Neural crest cell (in vitro differentiated cells): ENCODE measurements at places on chromosomes 3 and 15. TPM values are rescaled to one million over a fixed set of nuclear protein-coding genes. Genes with fewer than 3 reads are reported as not detected.

PP2D1 gene
- not detected in 2 replicates for total RNA-seq

SLITRK3 gene
- 0.51 and 1.4 TPM in 2 replicates for total RNA-seq

GRCh38 chr3:149077628-149078027, 8.7 kb downstream of the HLTF start:
- H3K27ac ChIP-seq: peak overlapping the region; percentile 90
- H3K36me3 ChIP-seq: peaks cover 11% of the 10 kb centered on the region
- peak overlapping the region; percentile 42 for H3K4me3 ChIP-seq
- DNase-seq: no peak

GRCh38 chr3:141356046-141356445, 12.3 kb upstream of the ZBTB38 start:
- H3K27ac ChIP-seq: peak overlapping the region; percentile 85
- H3K4me3 ChIP-seq: no peak overlapping the region
- no peak for DNase-seq
- peaks cover 3% of the 10 kb centered on the region for H3K27me3 ChIP-seq
- H3K4me1 ChIP-seq: peaks cover 11% of the 10 kb centered on the region

GRCh38 chr3:159897331-159898075, 91.1 kb upstream of the IL12A start:
- H3K4me1 ChIP-seq: peaks cover 6% of the 10 kb centered on the region
- no peak overlapping the region for H3K4me3 ChIP-seq
- peaks cover 6% of the 10 kb centered on the region for H3K36me3 ChIP-seq
- H3K27me3 ChIP-seq: no peaks in the 10 kb centered on the region

DNA sequence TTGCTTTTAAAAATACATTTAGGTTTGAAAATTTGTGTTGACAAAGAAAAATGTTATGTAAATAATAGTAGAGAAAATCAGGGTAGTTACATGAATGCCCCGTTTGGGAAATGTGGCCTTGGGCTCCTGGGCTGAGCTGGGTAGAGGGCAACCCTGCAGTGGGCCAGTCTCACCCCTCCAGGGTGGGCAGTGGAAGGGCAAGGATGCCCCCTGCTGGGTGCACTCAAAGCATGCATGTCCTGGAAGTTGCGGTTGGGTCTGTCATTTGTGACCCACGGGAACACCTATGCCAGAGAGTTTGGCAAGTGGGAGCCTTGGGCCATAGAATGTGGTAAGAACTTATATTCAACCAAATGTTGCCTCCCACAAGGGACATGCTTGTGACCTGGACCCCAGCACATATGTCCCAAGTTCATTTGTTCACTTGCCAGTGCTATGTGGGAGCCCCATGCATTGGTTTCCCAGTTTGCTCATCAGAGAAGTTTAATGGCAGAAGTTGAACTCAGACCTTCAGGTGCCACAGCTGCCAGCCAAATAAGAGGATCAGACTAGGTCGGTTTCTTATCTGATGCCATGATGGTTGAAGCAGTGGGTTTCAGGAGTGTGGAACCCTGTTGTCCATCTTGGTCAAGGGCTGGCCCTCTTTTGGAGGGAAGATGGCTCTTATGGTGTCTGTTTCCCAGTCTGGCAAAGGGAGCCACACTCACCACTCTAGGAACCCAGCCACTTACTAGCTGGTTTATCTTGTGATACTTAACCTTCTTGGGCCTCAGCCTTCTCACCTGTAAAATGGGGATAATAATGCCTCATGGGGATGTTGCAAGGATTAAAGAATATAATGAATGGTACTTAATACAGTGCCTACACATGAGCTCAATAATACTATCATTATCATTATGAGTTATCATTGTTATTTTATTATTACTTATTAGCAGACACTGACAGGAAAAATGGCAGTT, 2.5 kb upstream of the PLCB2 start:
- H3K4me3 ChIP-seq: no peak overlapping the region
- DNase-seq: peak; percentile 75
- peaks cover 9% of the 10 kb centered on the region for H3K4me1 ChIP-seq
- peaks cover 52% of the 10 kb centered on the region for H3K27me3 ChIP-seq

DNA sequence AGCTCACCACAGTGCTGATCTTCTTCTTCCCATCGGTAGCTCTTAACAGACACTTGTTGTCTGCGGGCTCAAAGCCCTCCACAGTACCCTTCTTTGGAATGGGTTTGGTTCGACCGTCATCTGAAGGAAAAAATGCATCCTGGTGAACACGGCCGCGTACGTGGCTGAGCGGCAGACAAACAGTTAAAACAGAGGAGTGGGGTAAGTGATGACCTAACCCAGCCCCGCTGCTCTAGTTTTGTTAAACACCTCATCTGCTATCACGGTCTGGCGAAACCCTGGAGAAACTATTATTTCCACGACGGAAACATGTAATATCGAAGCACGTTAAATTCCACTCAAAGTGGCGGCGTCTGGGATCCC, 725 bp downstream of the SRP14 start:
- peaks cover 36% of the 10 kb centered on the region for H3K4me1 ChIP-seq
- no peaks in the 10 kb centered on the region for H3K27me3 ChIP-seq
- peaks cover 5% of the 10 kb centered on the region for H3K36me3 ChIP-seq
- peak overlapping the region; percentile 96 for H3K27ac ChIP-seq
- DNase-seq: no peak
- H3K4me3 ChIP-seq: peak overlapping the region; percentile 99

GABRR3 gene
- not detected in 2 replicates for total RNA-seq

TMEM43 gene
- 42.7 and 42.9 TPM in 2 replicates for total RNA-seq

PPP1R14D gene
- not detected in 2 replicates for total RNA-seq

- no peaks in the 10 kb centered on the region for H3K27me3 ChIP-seq
- peaks cover 6% of the 10 kb centered on the region for H3K36me3 ChIP-seq
- H3K27ac ChIP-seq: no peak overlapping the region
- no peak for DNase-seq
- no peak overlapping the region for H3K4me3 ChIP-seq
These were observed 43.0 kb downstream of the RAB8B start for GRCh38 chr15:63232405-63232804.

NOP10 gene
- 181 and 191 TPM in 2 replicates for total RNA-seq

DNA sequence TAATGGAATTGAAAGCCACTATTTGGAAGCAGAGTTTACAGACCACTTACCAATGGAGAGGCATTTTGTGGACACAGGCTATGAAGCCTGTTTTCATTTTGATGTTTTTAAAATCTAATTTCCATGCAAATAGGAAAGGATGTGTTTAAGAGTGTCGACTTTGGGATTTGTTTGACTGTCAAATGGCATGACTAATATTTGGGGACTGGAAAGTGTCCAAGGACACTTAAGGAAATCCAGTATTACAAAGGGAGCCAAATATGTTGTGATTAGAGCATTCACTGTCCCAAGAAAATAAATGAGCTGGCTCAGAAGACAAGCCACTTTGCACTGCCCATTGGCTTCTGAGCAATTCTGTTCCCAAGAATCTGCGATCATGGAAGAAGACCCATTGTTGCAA, 34.0 kb upstream of the SLC6A11 start:
- no peaks in the 10 kb centered on the region for H3K36me3 ChIP-seq
- H3K4me3 ChIP-seq: no peak overlapping the region
- H3K4me1 ChIP-seq: no peaks in the 10 kb centered on the region
- DNase-seq: no peak
- H3K27me3 ChIP-seq: peaks cover 39% of the 10 kb centered on the region

DNA sequence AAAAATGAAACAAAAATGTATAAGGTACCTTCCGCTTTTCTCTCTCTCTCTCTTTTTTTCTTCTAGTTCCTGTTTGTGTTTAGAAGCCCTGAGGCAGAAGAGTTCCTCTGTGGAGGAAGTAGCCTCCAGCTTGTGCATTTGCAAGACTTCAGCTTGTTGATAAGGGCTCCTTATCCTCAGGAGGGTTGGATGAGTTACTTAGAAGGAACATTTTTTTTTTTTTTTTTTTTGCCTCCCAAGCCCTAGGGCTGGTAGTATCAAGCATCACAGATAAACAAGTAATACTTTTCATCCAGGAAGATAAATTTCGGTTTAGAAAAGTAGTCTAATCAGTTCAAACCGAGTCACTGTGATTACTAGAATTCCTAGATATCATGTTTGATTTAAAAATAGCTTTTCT, 91.0 kb upstream of the CBLB start:
- DNase-seq: no peak
- H3K36me3 ChIP-seq: no peaks in the 10 kb centered on the region
- no peaks in the 10 kb centered on the region for H3K27me3 ChIP-seq
- peak overlapping the region; percentile 75 for H3K27ac ChIP-seq
- H3K4me3 ChIP-seq: no peak overlapping the region

DNA sequence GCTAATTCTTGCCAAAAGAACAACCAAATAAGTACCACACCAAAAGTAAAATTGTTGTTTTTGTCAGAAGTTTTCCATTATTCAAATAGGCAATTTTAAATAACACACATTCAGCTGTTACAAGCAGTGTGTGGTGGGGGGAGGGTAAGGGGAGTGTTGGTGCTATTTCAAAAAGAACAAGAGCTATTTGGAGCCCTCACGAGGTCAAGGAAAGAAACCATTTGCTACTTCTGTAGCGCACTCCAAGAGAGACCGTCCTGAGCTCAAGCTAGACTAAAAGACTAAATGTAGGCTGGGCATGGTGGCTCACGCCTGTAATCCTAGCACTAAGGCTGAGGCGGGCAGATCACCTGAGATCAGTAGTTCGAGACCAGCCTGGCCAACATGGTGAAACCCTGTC, 21.2 kb upstream of the IGF2BP2 start:
- H3K4me3 ChIP-seq: no peak overlapping the region
- H3K27me3 ChIP-seq: no peaks in the 10 kb centered on the region
- H3K36me3 ChIP-seq: no peaks in the 10 kb centered on the region
- no peak for DNase-seq
- peaks cover 21% of the 10 kb centered on the region for H3K4me1 ChIP-seq
